ENCODE measurements at places on chromosomes 4 and X.

GRCh38 chr4:24763631-24764297 is 31.6 kb upstream of the SOD3 start:
- no peak for DNase-seq

GRCh38 chr4:6680372-6681034 is 13.2 kb upstream of the S100P start:
- no peak for DNase-seq

DNA sequence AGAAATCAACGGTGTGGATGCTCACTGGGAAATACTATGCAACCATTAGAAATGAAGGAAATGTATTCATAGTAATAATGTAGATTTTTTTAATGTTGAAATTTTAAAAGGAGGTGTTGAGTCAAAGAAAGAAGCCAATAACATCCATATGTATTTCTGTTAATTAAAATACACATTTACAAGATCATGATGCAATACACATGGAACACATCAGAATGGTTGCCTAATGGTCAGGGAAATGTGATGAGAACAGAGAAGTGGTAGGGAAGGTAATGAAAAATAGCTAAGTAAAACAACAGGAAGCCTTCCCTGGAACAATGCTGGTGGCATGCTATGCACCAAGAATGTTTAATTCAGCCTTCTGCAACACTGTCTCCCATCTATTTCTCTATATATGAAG is 18.2 kb downstream of the AREG start:
- no peak for DNase-seq

DNA sequence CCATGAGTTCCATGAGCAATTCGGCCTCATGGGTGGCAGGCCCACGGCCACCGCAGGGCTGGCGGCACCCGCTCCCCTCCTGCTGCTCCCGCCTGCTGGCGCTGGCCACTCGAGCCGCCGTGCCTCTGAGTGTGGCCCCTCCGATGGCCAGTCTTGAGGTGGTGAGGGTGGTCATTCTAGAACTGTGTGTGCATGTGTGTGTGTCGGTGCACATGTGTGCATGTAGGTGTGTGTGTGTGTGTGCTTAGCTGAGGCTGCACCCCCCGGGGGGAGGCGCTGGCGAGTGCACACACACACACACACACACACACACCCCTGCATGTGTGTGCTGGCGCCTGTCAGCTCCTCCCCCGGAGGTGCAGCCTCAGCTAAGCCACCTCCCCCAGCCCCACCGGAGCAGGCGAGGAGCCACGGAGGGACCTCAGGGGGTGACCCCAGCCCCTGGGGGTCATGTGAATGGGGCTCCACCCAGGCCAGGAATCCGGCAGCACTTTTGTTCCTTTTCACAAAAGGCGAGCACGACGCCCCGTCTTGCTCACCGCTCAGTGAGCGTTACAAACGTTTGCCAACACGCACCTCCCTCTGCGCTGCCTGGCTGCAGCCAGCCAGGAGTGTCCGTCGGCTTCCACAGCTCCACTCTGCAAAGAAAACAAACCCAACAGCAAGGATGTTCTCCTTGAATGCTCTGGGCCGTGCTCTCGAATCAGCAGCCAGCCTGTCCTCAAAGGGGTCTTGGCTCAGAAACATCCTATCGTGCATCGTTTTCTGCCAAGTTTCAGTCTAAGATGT is 29.9 kb downstream of the FGFRL1 start:
- no peak for DNase-seq

GRCh38 chr4:90030953-90031352 is 96.2 kb upstream of the CCSER1 start:
- DNase-seq: no peak

GRCh38 chrX:19698122-19698521 is 182.8 kb upstream of the MAP3K15 start:
- no peak for DNase-seq

DNA sequence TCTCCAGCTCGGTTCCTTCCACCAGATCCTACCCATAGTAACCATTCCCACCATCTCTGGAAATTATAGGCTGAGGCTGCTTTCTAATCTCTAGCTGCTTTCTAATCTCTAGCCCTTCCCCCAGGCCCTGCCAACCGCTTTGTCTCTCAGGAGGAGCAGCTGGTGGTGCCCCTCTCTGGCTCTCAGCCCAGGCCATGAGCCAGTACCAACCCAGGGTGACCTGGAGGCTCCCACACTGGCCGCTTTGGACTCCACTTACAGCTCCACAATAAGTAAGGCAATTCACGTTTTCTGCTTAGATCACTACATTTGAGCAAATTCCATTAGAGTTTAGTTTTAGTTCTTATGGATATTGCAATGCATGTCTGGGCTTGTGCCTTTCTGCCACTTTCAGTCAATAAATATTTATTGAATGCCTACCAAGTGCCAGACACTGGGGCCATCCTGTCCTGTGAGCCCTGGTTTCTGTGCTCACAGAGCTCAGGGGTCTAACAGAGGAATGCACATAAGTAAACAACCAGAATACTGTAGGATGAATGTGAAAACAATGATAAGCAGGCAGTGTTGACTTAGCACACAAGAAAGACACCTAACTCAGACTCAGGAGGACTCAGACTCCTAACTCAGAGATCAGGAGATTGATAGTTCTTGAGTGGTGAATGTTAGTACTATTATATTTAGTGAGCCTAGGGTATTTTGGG is 38.9 kb downstream of the SMC1A start:
- no peak for DNase-seq

DNA sequence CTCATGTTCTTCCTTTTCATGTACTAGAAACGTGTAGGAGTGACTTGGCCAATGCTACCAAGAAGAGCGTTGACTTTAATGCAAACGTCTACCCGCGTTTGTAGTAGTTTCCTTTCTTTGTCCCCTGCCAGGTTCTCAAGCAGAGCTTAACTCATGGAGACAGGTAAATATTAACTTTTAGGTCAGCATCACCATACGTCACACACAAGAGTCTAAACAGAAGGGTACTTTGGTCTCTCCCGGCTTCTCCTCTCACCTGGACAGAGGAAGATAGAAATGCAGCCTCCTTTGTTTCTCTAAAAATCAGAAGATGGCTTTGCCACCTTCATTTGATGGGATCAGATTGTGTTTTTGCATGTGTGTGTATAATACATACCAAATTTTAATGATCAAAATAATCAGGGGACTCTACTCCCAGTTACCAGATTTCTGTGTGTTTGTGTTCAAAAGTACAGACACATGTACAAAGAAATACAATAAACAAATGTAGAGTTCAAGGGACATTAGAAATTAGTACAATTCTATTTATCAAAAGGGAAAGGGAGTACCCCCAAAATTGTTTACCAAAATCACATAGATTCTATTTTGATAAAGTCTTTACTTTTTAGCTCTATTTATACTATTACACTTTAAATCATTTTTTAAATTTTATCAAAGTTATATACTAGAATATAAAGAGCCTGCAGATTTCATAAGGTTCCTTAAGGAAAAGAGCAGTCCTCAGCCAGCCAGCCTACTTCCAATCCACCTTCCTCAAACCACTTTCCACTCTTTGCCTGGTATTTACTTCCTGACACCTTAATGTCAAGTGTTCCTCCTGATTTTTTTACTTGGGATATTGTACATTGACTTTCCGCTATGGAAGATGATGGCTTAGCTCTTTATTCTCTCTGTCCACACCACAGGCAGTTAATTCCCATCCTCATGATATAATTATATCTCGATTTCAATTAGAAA is 195.5 kb downstream of the RELL1 start:
- DNase-seq: no peak

- DNase-seq: no peak
Observed at GRCh38 chrX:121831601-121832000, 784.2 kb downstream of the GLUD2 start.

- no peak for DNase-seq
Observed at GRCh38 chrX:397575-397974, 10.9 kb upstream of the PPP2R3B start.

GRCh38 chrX:97931586-97931985 is 1047.9 kb downstream of the RPA4 start:
- DNase-seq: no peak

DNA sequence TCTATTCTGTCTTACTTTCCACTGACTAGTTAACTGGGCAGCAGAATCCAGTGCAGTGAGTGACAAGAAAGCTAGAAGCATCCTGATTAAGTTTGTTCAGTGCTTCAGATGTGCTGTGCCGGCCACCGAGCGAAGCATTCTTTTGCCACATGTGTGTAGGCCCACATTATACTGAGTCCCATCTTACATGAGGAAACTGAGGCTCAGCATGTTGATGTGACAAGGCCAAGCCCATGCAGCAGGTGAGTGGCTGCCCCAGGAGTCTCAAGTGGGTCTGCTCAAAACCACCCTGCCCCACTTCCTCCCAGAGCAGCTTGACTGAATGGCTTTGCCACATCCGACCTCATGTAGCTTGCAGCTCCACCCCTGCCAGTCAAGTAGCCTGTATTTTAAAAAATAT is 50.5 kb downstream of the RHOH start:
- peak; percentile 44 for DNase-seq

DNA sequence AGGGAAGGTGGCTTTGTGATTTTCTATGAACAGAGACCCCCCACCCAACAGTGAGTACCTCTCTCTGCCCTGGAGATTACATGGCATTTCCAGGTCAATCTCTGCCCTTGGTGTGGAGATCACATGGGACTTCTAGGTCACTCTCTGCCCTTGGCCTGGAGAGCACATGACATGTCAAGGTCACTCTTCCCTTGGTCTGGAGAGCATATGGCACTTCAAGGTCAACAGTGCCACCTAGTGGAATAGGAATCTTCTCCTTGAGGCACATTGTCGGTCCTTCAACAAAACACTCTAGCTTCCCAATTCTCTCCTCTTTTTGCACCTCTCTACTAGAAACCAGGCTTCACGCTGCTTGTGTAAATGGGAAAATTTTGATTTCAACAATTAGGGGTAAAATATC is 66.2 kb upstream of the TACR3 start:
- no peak for DNase-seq

DNA sequence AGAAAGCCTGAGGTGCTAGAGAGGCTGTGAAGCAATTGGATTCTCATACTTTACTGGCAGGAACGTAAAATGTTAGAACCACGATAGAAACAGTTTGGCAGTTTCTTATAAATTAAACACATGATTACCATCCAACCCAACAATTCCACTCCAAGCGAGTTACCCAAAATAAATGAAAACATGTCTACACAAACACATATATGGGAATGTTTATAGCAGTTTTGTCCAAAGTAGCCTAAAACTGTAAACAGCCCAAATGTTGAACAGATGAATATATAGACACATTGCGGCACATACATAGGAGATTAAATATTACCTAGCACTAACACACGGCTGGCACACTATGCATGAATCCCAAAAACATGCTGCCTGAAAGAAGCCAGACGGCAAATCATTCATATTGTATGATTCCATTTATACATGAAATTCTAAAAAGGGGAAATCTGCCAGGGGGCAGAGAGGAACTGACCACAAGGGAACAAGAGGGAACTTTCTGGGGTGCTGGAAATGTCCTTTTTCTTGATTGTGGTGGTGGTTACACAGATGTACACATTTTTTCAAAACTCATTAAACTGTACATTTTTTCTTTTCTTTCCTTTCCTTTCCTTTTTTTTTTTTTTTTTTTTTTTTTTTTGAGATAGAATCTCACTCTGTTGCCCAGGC is 50.4 kb upstream of the SLC25A4 start:
- no peak for DNase-seq

- peak; percentile 34 for DNase-seq
Observed at GRCh38 chr4:36399762-36400353, 118.4 kb downstream of the DTHD1 start.

- DNase-seq: no peak
Observed at GRCh38 chr4:125303058-125303457, 11.7 kb upstream of the FAT4 start.

DNA sequence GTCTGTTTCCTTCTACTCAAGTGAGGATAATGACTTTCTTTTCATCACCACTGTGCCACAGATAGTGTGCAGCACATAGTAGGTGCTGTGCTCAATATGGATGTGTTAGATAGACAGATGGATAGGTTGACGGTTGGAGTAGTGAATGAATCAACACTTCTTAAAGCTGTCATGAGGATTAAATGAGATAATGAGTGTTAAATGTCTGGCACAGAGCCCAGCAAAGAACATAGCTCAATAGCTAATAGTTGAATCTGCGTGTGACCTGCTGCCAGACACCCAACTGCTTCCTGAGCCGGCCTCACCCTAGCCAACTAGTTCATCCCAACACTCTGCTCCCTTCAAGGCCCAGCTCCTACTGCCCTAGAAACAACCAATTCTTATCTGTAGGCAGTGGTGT is 67.7 kb upstream of the PJA1 start:
- no peak for DNase-seq

DNA sequence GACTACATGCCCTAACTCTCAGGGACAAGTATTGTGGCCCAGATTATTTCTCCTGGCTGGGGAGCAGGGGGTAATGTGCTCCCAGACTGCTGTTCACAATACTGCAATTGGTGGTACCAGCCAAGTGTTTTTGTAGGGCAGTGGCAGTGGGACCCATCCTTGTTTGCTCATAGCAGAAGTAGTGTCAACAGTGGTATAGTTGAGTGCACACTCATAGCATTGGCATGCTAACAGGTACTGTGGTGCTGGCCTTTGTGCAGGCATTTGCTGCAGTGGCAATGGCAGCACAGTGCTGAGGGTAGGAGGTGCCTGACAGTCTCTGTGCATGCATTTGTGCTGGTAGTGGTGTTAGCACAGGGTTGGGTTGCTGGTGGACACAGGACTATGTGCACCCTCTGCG is 995.0 kb downstream of the SH3BGRL start:
- no peak for DNase-seq

GRCh38 chrX:15202454-15203177 is 67.3 kb downstream of the ASB9 start:
- no peak for DNase-seq

DNA sequence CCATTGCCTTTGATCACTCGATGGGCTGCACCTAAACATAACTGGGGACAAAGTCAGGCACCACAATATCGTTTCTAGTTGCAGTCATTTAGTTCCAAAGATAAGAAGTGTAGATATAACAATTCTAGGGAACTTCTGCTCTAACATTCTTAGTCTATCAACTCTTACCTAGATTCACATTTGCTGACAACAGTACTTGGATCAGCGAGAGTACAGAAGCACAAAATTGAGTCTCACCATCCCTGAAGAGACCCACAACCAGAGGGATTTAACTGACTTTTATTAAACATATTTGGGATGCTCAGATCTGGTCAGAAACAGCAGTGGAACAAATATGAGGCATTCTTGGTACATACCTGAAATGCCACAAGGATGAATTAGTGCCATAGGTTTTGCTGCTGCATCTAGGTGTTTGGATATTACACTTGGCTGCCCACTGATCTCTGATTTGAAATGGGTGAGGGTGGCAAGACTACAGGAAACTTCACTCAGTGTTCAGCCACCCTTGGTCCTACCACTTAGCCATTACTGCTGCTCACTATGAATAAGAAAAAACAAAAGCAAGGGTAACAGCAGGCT is 28.9 kb upstream of the HUWE1 start:
- no peak for DNase-seq

GRCh38 chr4:22385611-22386011 is 130.3 kb downstream of the ADGRA3 start:
- DNase-seq: no peak

GRCh38 chr4:101158134-101158482 is 189.2 kb downstream of the PPP3CA start:
- DNase-seq: no peak

DNA sequence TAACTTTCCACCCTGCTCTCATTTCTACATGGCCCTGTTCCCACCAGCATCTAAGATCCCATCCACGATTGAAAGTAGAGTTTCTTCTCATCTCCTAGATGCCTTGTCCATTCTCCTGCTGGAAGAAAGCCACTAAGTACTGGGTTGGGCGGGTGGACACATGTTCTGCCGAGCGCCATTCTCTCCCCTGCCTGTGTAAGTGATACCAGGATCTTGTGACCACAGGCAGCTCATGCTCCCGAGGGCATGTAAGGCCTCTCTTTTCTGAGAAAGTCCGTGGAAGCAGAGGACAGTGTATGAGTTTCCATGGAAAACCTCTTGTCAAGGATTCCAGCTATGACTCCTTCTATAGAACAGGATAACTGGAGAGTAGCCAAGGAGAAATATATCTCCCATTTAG is 3.3 kb upstream of the SLC25A4 start:
- DNase-seq: no peak

All from T-helper 9 cell (primary cell).